ENCODE measurements at places on chromosomes 4 and X.
A peak's percentile ranks its signal among the peaks of the same experiment; 100 is the strongest.

DNA sequence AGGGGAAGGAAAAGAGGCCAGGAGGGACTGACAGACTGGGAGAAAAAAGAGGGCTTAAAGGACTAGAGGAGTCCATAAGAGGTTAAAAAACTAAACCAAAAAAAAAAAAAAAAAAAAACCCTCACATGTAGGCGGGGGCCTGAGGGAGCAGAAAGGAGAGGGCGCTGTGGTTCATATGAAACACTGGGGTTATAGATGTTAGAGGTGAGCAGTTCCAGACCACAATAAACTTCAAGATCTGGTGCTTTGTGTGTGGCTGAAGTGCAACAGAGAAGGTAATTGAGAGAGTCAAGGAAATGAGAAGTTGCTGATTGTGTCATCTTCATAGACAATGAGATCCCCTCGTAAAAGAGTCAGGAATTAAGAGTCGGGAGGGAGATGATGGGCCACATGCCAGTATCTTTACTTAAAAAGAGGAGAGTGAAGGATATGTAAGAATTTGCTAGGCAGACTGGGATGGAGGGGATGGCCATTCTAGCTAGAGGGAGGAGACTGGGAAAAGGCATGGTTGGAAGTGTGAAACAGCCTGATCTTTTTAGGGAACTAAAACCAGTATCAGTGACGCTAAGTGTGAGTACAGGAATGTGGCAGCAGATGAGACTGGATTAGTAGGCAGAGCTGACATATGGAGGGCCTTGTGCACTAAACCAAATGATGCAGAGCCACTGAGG is 18.4 kb upstream of the OGT start:
- DNase-seq, result peak; percentile 63

DNA sequence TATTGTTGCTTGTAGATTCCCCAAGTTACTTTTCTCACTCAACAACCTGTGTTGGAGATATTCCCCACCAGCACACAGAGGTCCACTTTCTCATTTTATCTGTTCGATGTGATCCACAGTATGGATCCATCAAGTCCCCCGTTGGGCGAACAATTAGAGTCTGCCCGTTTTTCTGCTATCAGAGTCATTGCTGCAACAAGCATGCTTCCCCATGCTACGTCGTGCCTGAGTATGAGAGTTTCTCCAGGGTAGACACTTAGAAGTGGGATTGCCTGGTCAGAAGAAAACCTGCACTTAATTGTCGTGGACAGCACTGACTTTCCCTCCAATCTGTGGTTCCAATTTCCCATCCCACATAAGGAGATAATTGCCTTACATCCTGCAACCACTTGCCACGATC is 62.7 kb upstream of the SHOX start:
- no peak for DNase-seq

- DNase-seq, result no peak
These were observed 219.1 kb downstream of the ZNF674 start for GRCh38 chrX:46326161-46326560.

DNA sequence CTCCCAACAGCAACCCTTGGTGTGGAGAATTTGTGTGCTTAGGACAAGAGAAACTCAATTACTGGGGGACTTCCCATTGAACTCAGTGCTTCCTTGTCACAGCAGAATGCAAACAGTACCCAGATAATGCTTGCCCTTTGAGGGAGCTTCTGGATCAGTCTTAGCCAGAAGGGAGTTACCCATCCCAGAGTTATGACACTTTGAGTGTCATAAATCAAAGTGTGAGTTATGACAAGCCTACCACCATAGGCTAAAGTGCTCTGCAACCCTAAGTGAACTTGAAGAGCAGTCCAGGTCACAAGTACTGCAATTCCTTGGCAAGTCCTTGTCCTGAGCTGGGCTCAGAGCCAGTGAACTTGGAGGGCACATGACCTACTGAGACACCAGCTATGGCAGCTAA is 1513.9 kb upstream of the PCDH10 start:
- no peak for DNase-seq

- DNase-seq, result no peak
These were observed 102.3 kb downstream of the ENPP6 start for GRCh38 chr4:184115399-184115798.

DNA sequence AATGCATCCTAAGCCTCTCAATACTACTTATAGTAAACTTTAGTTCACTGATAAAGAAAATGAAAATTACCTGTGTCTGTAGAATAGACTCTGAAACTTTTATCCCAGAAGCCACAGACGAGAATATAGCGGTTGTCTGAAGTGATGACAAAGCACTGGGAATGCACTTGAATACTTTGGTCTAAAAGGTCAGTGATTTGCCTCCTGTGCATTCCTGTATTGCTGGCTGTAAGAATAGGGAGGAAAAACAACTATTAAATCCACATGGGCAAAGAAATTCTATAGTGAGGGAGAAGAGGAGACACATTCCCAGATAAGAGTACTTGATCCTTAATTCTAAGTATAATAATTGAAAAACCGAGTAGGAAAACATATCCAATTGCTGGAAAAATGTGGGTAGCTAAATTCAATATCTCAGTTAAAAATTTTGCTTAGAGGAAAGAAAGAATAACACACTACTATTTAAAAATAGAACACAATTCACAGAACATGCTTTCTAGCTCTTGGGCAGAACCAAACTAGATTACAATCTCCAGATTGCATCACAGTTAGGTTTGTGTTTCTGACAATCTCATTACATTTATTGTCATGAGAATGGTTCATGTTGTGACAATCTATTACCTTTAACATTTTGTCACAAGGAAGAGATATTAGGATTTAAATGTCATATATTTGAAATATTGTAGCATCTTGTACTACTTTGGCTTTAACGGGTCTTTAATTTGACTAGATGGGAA is 232.1 kb downstream of the DCLK2 start:
- no peak for DNase-seq

DNA sequence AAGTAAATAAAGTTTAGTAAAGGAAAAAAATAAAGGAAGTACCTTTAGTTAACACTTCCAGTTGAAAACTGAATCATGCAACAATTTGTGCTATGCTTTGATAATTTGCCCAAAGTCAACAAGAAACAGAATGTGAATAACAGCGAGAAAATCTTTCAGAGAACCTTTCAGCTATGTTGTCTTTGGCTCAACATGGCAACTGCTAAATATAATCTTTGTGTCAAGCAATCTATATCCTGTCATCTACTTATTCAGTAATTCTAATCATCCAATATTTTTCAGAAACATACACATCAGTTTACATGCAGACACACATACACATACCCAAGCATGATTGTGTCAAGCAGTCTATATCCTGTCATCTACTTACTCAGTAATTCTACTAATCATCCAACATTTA is 136.0 kb upstream of the PABPC4L start:
- DNase-seq, result no peak
